Parietal lobe (tissue), 2 donors: ENCODE measurements at places on chromosomes 1 and 21. TPM values are rescaled to one million over a fixed set of nuclear protein-coding genes. Genes with fewer than 3 reads are reported as not detected.

Gene NKAIN1
- 48.8 TPM for total RNA-seq

Gene SAMD13
- total RNA-seq, result 3.1 TPM

Gene CD52
- not detected for total RNA-seq

Gene RXFP4
- total RNA-seq, result not detected

Gene OR2M4
- total RNA-seq, result 0.31 TPM
